Inflammatory macrophage treated with lipopolysaccharide for 4 hours (primary cell): ENCODE measurements at places on chromosomes 12 and 14.

GRCh38 chr14:47678157-47678556 lies 2.8 kb upstream of the MDGA2 start:
- no peak for DNase-seq

- no peak for DNase-seq
Measured at GRCh38 chr12:49865782-49866135, 22.9 kb upstream of the BCDIN3D start.

DNA sequence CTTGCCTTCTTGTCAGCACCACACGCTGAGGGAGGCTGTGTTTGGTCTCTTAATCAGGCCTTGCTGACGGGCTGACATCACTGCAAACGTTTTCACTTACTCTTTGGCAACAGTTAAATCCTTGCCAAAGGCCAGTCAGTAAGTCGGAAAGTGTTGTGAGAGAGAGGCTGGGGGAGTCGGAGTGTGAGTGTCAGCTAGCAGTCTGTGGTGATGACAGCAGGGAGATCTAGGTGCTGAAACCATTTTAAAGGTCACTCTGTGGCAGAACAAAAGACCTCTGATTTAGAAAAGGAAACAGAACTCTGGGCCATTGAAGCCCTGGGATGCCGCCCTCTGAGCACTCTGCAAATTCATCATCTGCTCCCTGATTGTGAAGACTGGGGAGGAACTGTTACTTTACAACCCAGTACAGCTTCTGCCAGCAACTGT lies 143.5 kb downstream of the PAX9 start:
- no peak for DNase-seq

DNA sequence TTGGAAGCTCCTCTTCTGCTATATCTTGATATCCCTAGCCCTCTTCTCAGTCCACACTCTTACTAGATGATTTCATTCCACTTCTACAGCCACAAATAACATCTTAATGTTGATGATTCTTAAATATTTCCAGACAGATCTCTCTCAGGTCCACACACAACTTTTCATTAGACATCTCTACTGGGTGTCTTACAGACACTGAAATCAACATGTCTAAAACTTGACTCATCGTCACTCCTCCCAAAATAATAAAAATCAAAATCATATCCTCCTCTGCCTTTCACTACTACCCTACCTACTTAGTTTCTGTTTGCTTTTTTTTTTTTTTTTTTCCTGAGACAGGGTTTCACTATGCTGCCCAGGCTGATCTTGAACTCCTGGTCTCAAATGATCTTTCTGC lies 11.9 kb downstream of the PRDM4 start:
- DNase-seq, result no peak

DNA sequence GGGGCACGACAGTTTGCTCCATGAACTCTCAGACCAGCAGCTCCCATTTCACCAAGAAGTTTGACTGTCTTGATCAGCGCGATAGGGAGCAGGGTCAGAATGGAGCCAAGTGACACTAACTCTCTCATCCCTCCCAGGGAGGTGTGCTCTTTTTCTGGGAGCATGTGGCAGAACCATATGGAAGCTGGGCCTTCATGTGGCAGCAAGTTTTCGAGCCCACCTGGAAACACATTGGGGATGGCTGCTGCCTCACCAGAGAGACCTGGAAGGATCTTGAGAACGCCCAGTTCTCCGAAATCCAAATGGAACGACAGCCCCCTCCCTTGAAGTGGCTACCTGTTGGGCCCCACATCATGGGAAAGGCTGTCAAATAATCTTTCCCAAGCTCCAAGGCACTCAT lies 24.0 kb downstream of the ITGA7 start:
- no peak for DNase-seq

- DNase-seq, result no peak
Measured at GRCh38 chr14:21204167-21205025, 48.5 kb upstream of the OR5AU1 start.

- no peak for DNase-seq
Measured at GRCh38 chr14:68665792-68666204, 127.1 kb downstream of the ZFP36L1 start.

DNA sequence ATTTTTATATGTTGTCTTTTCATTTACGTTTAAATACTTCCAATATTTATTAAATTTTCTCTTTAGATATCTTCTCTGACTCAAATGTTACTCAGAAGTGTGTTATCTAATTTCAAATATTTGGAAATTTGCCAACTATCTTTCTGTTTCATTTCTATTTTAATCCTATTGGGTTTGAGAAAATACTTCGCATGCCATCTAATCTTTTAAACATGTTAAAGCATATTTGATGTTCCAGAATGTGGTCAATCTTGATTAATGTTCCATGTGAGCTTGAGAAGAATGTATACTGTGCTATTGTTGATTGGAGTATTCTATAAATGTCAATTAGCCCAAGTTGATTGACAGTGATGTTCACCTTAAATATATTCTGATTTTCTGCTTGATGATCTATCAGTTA lies 11.9 kb upstream of the DCN start:
- no peak for DNase-seq

DNA sequence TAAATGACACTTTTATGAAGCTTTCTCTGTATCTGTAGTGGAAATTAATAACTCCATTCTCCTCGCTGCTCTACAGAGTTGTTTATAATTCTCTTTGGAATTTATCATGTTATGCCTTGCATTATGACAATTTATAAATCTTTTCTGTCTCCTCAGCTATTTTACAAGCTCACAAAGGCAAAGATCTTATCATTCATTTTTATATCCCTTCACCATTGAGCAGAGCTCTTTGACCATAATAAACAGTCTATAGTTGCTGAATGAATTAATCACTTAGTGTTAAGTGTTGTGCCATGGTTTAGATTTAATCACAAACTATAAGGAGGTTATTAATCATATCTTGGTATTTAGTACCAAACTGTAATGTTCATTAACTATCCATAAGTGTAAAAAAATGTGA lies 126.4 kb downstream of the NAV3 start:
- DNase-seq, result no peak

- no peak for DNase-seq
Measured at GRCh38 chr12:95208678-95209077, 8.6 kb downstream of the FGD6 start.

GRCh38 chr14:70168406-70168805 lies 20.3 kb downstream of the SLC8A3 start:
- DNase-seq, result no peak

GRCh38 chr14:86015941-86016340 lies 486.0 kb downstream of the FLRT2 start:
- DNase-seq, result no peak

- DNase-seq, result no peak
Measured at GRCh38 chr12:49684310-49684854, 22.8 kb downstream of the FMNL3 start.

DNA sequence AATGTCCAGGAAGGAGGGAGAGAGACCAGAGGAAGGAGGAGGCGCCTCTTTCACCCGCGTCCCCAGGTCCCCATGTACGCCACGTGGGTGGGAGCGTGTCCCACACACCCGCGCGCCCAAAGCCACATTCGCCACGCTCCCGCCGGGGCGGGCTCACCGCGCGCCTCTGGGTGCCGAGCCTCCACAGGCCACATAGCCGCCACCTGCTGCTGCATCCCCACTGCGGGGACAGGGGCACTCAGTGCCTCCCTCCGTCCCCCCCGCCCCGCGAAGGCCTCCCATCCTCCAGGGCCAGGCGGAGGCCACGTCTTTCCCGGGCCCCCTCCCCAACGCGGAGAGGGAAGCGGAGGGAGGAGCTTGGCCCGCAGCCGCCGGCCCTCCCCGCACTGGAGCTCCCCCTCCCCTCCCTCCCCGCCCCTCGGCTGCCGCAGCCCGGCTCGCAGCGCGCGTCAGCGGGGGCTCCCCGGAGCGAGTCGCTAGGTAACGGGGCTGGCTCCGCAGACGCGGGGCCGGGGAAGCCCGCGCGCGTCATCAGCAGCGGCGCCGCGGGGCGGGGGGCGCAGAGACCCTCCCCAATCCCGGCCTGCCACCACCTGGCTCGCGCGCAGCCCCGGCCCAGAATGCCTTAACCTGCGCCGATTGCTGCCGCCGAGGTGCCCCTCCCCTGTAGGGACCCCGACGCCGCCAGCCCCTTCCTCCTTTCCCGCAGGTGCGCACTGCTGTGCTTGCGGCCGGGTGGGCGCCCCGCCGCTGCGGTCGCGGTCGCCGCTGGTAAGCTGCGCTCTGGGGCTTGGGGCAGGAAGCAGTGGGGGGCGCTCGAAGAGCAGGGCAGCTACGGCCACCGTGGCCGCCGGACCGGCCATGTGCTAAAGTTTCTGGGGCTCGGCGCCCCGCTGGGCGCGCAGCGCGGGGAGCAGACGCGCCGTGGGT lies 536 bp upstream of the TUNAR start:
- no peak for DNase-seq

- no peak for DNase-seq
Measured at GRCh38 chr12:54047160-54047963, 6.3 kb upstream of the HOXC4 start.

DNA sequence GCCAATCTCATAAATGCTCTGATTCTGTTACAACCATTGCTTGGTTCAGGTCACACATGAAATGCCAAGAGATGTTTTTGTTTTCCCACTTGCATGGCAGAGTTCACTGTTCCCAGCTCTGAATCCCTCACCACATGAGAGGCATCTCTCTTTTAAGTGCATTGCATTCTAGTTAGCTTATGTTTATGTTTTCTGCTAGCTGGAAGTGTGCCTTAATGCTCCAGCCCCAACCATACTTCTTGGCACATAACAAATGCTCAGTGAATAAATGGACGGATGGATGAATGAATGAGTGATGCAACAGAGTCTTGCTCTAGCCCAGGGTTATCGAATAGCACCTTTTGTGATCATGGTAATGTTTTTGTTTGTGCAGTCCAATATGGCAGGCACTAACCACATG lies 197.3 kb downstream of the PPM1H start:
- DNase-seq, result no peak

GRCh38 chr12:107475900-107476299 lies 209.7 kb upstream of the PWP1 start:
- no peak for DNase-seq

DNA sequence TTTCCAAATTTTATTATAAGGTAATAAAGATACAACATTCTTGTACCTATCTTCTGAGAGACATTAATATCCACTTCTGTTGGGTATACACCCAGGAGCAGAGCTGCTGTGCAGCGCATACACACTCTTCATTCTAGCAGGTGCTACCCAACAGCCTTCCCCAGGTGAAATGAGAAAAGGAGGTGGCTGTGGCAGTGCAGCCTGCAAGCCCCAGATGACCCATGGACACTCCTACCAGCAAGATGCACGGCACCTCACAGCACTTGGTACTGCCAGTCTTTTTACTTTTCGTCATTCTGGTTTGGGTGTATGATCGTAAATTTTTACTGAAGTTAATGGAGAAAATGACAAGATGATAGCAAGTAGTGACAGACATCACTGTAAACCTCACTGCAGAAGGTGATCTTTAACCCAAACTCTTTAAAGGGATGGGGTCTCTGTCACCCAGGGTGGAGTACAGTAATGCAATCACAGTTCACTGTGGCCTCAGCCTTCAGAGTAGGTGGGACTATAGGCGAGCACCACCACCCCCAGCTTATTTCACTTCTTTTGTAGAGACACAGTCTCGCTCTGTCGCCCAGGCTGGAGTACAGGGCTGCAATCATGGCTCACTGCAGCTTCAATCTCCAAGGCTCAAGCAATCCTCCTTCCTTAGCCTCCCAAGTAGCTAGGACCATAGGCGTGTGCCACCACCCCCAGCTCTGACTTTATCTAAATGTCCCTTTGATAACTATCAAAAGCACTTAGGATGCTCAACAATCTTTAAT lies 26.5 kb downstream of the VPS37B start:
- DNase-seq, result no peak

DNA sequence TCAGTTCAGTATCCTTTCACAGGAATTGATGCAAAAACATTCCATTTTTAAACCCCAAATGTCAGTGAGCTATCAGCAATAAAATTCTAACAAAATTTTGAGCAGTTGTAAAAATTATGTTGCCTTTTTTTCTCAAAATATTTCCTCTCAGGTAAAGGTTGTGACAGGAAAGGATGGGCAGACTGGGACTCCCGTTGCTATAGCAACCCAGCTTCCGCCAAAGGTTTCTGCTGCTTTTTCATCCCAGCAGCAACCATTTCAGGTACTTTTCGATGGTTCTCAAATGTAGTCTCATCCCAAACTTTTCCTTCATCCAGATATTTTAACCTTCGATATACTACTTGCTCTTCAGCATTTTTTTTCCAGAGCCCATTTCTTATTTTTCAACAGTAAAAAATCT lies 13.6 kb downstream of the EP400 start:
- no peak for DNase-seq

DNA sequence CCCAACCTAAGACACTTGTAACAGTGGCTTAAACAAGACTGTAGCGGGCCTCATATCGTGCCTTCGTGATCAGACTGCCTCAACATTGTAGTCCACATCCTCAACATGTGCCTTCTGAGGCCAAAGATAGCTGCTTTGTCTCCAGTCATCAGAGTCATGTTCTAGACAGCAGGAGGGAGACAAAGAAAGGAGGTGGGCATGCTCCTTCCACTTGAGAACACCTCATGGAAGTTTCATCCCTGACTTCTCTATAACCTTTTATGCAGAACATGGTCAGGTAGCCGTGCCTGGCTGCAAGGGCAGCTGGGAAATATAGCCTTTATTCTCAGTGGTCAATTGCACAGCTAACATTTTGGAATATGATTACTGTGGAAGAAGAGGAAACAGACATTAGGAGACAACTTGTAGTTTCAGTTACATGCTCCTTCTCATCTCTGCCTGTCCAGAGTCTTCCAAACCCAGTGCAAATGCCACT lies 25.3 kb upstream of the DHRS2 start:
- no peak for DNase-seq

DNA sequence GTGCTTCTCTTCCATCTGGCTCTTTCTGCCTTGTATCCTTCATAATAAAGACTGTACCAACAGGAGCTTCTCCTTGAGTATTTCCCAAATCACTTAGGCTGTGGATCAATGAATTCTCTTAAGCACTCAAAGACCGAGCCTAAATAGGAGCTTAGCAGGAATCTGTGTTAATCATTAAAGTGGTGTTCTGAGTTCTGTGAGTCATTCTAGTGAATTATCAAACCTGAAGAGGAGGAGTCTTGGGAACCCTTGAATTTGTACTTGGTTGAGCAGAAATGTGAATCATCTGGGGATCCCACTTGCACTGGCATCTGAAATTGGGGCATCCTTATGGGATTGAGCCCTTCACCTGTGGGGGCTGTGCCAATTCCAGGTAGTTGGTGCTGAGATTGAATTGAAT lies 946.2 kb downstream of the BCL11B start:
- no peak for DNase-seq

- no peak for DNase-seq
Measured at GRCh38 chr14:65387628-65388027, 24.9 kb upstream of the FUT8 start.
